ENCODE measurements at places on chromosomes 11 and 22.
A peak's percentile ranks its signal among the peaks of the same experiment; 100 is the strongest.

- DNase-seq: no peak
Measured at GRCh38 chr11:104199053-104199452, 35.1 kb upstream of the PDGFD start.

GRCh38 chr11:67256477-67257135 lies 9.7 kb upstream of the GRK2 start:
- no peak for DNase-seq

GRCh38 chr11:116994195-116994594 lies 104.0 kb downstream of the SIK3 start:
- DNase-seq: no peak

- DNase-seq: no peak
Measured at GRCh38 chr11:2673871-2674471, 25.8 kb downstream of the KCNQ1OT1 start.

DNA sequence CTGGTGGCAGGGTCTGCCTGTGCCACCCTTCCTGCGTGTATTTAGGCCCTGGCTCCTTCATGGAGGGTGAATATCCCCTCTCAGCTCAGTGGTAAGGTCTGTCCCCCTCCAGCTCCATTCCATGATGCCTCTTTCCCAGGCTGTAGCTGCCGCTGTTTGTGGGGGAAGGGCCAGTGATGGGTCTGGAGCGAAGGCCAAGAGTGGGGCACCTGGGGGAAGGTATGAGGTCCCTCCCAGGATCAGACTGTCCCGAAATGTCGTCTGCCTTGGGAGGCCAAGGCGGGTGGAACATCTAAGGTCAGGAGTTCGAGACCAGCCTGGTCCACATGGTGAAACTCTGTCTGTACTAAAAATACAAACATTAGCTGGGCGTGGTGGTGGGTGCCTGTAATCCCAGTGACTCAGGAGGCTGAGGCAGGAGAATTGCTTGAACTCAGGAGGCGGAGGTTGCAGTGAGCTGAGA lies 1.1 kb downstream of the CD151 start:
- no peak for DNase-seq

DNA sequence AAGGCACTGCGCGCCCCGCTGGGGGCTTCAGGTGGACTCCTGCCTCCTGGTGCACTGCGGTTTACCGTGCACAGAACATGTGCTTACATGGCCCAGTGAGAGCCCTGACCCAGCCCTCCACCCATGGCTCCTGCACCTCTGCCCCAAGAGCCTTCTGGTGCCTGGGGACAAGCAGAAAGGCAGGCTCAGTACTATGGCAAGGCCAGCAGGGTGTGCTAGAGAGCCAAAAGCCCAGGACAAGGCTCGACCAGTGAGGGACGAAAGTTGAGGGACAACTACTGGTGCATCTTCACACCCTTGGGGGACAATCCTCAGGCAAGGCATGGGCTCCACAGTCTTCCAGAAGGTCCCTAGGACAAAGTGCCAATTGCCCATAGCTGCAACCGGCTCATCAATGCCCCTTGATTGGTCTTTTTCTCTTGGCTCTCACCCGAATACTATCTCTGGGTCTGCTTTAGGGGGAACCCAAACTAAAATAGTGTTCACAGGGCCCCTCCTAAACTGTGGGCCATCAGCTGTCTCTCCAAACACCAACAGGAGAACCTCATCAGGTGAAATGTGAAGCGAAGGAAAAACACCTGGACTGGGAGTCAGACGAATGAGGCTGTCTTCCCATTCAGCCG lies 13.5 kb downstream of the PGA5 start:
- peak; percentile 90 for DNase-seq

GRCh38 chr11:14529951-14530350 lies 9.8 kb upstream of the PSMA1 start:
- no peak for DNase-seq

DNA sequence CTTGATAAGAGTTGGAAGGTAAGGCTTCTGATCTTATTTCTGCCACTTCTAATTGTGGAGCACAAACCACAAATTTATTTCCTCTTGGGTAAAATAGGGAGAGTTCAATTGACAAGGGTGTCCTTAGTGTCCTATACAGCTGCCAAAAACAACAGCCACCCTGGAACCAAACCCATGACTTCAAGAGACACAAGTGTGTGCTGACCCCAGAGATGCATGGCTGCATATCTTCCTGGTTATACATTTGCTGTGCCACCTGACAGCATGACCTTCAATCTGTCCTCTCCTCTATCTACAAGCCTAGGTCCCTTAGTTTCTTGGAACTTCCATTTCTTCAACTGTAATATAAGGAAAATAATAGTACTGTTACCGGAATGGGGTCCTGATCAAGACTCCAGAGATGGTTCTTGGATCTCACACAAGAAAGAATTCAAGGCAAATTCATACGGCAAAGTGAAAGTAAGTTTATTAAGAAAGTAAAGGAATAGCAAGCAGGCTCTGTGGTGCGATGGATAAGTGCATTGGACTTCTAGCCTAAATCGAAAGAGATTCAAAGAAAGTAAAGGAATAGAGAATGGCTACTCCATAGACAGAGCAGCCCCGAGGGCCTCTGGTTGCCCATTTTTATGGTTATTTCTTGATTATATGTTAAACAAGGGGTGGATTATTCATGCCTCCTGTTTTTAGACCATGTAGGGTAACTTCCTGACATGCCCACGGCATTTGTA lies 15.5 kb upstream of the TMEM123 start:
- no peak for DNase-seq

DNA sequence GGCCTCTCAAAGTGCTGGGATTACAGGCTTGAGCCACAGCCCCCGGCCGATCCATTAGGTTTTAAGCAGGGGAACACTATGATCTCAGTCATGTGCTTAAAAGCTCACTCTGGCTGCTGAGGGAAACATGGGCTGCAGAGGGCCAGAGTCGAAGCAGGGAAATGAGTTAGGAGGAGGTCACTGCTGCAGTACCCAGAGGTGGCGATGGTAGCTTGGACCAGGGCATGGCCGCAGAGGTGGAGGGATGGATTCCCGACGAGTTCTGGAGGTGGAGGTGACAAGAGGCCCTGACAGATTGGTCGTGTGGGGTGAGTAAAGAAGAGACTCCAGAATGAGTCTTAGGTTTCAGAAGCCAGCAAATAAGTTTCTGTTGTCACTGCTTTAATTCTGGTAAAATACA lies 54.4 kb upstream of the INCENP start:
- DNase-seq: no peak

DNA sequence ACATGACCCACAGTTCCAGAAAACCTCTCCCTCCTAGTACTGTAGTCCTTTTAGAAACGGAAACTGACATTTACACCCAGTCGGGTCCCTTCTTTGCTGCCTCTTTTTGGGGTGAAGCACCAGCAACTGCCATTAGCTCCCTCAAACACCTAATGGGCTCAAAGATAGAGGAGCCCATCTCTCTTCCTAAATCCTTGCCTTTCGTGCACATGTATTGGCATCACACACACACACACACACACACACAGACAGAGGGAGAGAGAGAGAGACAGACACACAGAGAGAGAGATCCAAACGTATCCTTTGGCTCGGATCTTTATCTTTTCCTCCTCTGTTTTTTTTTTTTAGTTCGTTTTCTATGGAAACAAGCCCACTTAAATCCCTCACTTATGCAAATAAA lies 716 bp downstream of the GRM5 start:
- no peak for DNase-seq

DNA sequence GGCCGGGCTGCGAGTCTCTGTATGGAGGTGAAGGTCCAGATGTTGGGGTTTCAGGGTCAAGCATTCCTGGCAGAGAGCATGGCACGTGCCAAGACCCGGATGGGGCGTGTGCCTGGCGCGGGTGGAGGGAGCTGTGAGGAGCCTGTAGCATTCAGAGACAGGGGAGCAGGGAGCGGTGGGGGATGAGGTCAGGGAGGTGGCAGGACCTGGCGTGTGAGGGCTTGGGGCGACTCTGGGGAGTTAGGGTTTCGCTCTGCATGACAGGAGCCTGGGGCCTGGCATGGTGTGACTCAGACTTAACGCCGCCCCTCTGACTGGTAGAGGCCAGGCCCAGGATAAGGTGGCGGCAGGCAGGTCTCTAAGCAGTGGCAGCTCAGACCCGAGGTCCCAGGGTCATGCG lies 103.0 kb downstream of the KCNQ1 start:
- DNase-seq: no peak

- no peak for DNase-seq
Measured at GRCh38 chr11:114040706-114041211, 18.8 kb upstream of the ZBTB16 start.

DNA sequence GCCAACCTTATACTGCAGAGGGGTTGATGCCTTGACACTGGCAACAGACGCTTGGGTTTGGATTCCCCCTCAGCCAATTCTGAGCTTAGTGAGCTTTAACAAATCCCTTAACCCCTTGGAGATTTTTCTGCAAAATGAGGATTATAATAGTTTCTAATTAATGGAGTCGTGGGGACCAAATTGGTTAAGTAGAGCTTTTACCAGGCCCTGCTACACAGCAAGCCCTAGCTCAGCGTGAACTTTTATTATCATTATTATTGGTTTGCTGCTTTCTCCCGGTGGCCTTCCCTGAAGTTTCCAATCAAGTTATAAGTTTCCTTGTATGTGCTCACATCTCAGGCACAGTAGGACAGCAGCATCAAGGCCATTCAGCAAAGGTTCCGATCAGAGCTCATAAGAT lies 156.6 kb upstream of the GUCY1A2 start:
- DNase-seq: no peak

- DNase-seq: no peak
Measured at GRCh38 chr11:77170107-77170506, 42.1 kb downstream of the MYO7A start.

- DNase-seq: peak; percentile 94
Measured at GRCh38 chr22:46969491-46969890, 207.0 kb downstream of the TBC1D22A start.

GRCh38 chr11:76601272-76601671 lies 69.3 kb downstream of the LRRC32 start:
- no peak for DNase-seq

DNA sequence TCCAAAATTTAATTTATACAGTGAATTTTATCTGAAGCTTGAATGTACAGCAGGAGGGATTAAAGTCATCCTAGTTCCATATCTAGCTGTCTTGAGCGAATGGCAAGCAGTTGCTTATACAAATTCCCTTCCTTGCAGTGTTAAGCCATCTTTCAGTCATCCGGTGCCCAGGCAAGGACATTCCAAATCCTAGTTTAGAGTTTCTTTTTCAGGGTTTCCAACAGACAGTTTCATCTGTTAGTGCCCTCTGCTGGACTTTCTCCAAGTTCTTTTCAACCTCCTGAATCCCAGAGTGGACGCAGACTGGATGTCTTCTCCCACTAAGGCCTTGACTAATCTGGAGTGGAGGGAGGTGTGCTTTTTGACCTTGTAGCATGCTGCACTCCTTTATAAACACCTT lies 45.4 kb downstream of the GRAMD1B start:
- no peak for DNase-seq

DNA sequence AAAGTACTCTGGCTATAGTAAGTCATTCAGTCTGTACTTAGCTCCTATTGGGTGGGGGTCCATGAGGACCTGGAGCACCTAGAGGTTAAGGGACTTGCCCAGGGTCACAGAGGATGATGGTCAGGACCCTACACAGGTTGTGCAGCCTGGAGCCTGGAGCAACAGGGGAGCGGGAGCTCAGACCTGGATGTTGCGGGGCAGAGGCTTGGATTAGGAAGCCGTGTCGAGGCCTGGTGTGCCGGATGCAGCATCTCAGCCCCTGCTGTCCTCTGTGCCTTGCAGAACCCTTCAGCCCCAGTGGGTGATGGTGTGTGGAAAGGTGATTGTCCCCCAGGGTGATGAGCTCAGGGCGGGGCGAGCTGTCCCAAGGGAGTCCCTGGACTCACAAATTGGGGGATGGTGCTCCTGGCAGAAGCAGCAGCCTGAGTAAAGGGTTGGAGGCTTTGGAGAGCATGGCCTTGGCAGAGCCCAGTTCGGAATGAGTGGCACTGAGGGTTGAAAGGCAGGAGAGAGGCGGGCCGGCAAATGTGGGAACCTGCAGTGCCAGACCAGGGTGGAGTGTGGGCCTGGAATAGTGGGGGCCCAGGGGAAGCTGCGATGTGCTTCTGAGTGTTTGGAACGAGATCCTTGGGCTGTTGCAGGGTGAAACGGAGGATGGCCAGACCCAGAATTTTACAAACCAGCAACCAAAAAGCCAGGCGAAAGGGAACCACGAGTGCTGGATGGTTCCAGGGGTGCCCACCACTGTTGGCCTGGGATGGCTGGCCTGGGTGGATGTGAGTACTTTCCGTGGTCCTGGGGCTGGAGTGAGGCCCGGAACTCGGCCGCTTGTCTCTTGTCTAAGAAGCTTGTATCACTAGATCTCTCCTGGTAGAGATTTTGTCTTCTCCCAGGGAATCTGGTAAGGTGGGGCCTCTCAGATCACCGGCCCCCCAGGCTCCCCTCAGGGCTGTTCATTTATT lies 2.9 kb downstream of the TPCN2 start:
- no peak for DNase-seq

DNA sequence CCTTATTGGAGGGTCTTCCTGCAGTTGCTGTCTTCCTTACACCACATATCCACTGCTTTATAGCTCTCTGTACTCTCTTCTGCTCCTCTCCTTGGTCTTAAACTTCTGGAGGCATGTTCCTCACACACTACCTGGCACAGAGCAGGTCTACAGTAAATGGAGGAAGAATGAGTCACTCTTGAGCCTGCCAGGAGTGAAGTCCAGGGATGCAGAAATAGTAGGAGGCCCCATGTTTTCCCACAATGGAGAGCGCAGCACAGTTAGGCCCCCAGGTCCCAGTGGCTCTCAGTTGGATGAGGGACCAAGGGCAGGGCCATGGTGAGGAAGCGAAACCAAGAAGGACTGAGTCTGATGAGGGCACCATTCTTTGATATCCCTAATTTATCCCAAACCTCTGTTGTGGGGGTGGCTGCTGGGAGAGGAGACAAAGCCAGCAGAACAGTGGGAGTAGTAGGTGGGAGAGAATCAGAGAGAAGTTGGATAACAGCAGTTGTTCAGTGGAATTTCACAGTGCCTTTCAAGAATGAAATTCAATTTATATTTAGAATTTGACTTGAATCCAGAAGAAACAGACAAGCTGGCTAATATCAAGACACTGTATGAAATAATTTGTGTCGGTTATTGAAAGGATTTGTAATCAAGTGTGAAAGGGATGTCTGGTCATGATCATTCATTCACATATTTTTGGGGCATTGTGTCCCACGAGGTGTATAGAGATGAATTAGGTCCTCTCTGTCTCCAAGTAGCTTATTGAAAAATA lies 187.8 kb downstream of the HIPK3 start:
- no peak for DNase-seq

GRCh38 chr11:33832676-33833075 lies 58.4 kb upstream of the FBXO3 start:
- no peak for DNase-seq

All from GM13977 (cell line).